ENCODE measurements at places on chromosomes 11 and 22.

DNA sequence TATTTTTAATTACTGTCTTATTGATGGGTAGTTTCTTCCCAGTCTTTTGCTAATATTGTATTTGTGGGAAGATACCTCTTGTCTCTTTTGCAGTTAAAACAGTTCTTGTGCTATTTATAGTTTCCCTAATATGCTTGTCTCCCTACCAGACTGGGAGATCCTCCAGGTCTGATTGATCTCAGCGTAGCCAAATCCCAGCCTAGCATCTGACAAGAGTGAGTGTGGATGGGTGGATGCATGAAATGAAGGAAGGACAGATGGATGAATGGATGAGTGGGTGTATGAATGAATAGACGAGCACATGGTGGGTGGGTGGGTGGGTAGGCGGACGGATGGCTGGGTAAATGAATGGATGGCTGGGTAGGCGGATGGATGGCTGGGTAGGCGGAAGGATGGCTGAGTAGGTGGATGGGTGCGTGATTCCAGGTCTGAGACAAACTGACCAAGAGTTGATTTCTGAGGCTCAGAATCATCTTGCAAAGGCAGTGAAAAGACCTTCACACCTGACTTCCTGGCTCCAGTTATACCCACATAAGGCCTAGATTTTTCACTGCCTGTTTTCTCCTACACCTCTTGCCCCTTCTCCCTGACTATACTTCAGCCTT is 11.4 kb downstream of the DNAJB13 start:
- no peak for DNase-seq

GRCh38 chr22:30615543-30615954 is 8.6 kb downstream of the TCN2 start:
- DNase-seq: no peak

DNA sequence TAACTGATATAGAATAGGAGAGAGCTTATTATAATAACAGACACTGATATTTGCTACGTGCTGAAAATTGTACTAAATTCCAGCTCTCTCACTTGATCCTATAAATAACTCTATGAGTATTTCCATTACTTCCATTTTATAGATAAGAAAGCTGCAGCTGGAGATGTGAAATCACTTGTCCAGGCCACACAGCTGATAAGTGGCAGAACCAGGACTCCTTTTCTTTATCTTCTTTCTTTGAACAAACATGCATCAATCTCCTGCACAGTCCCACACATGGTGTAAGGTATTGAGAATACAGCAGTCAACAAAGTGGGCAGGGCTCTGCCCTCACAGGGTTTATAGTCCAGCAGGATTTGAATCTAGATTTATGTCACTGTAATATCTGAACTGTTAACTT is 652.1 kb downstream of the NELL1 start:
- no peak for DNase-seq

- no peak for DNase-seq
These were observed 182.4 kb downstream of the SPON1 start for GRCh38 chr11:14144934-14145333.

- no peak for DNase-seq
These were observed 6.1 kb downstream of the RHOD start for GRCh38 chr11:67062526-67063373.
